ENCODE measurements at places on chromosomes 3 and 15.

- DNase-seq: no peak
Observed at GRCh38 chr3:58102976-58103451, 94.8 kb downstream of the FLNB start.

DNA sequence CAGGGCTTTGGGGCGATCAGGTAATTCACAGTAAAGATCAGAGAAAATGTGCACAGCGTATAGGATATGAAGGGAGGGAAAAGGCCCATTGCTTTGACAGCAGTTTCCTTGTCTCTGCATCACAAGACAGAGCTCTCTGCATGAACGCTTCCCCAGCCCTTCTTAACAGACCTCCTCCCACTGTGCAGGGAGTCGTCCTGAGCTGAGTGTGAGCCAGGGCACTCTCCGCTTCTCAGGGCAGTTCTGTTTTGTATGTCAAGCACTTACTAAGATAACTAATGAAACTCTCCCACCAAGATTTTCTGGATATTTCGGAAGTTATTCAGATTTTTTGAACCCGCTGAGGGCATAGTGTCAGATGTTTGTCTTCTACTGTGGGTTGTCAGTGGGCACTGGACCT is 105.8 kb upstream of the C15orf61 start:
- no peak for DNase-seq

DNA sequence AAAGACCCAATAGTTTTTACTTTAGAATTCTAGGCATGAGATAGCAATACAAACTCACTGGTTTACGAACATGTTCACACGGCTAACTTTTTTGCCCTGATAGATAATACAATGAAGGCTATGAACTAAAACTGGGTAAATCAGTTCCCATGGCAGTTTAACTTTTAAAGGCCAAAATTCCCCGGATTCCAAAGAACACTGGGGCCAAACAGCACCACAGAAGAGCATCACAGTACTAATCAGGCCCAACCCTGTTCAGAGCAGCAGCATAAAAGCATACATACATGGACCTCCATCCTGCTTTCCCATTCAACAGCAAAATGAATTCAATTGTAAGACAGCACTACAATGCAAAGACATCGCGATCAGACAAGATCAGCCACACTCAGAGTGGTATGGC is 540.3 kb upstream of the CCDC54 start:
- DNase-seq: no peak

GRCh38 chr3:61237858-61238257 is 13.4 kb downstream of the FHIT start:
- no peak for DNase-seq

Data from hindlimb muscle (tissue), 1 donor.